ENCODE measurements at places on chromosomes 4 and X.

DNA sequence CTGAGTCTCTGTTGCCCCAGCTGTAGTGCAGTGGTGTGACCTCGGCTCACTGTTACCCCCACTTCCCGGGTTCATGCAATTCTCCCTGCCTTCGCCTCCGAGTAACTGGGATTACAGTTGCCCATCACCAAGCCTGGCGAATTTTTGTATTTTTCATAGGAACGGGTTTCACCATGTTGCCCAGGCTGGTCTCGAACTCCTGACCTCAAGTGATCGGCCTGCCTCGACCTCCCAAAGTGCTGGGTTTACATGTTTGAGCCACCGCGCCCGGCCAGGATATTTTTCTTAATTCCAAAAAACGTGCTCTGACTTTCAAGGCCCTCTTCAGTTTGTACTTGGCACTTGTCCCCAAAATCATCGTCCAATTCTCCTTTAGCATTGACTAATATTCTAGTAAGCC is 129.2 kb upstream of the EPHA5 start:
- DNase-seq, result no peak

DNA sequence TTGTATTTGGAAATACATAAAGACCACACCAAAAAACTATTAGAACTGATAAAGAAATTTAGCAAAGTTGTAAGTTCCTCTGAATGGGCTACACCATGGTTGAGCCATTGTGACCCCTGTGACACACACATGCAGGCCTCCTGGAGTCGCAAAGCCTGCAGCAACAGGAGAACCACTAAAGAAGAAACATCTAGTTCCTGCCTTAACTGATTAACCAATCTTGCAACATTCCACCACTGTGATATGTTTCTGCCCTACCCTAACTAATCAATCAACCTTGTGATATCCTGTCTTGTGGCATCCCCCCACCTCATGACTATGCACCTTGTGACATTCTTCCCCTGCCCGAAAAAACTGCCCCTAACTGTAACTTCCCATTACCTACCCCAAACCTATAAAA is 401.8 kb downstream of the PRDM5 start:
- DNase-seq, result no peak

GRCh38 chr4:70863099-70863790 is 23.6 kb upstream of the GRSF1 start:
- peak; percentile 5 for DNase-seq

DNA sequence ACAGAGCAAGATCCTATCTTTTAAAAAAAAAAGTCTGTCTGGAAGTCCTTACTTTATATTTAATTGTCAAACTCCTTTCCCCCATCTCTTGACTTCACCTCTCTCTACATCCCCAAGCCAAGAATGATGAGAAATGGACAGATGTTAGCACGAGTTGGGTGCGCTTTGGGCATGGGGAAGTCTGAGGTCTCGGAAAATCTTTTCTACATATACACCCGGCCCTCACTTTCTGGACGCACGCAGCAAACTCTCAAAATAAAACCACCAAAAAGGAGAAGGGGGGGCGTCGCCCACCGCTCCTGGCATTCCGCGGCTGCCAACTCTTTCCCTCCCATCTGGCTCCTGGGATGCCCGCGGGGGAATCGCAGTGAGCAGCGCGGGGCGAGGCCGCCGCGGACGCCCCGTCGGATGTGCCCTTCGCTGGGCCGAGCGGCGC is 756 bp downstream of the IGFBP7 start:
- DNase-seq, result no peak

- DNase-seq, result no peak
Observed at GRCh38 chr4:48254381-48255071, 15.1 kb downstream of the TEC start.

GRCh38 chrX:123475068-123475724 is 257.7 kb downstream of the THOC2 start:
- no peak for DNase-seq

DNA sequence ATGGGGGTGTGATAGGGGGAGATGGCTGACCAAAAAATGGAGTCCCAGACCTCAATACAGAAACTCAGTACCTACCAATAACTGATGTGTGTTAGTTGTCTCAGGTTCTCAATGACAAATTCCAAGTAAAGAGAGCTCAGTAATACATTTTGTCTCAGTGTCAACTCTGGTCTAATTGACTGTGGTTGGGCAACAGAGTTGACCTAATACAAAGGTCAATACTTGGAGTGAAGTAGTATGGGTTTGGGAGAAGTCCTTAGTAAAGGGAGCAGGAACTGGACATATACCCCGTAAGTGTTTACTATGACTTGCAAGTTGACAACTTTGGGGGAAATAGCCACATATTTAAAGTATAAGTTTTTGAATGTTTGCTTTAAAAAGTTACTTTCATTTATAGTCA is 20.5 kb upstream of the LCORL start:
- no peak for DNase-seq

GRCh38 chr4:159104694-159105414 is 2.0 kb downstream of the RAPGEF2 start:
- no peak for DNase-seq

- DNase-seq, result no peak
Observed at GRCh38 chr4:139934057-139934707, 219.8 kb downstream of the MAML3 start.

- no peak for DNase-seq
Observed at GRCh38 chr4:108359986-108360681, 191.4 kb upstream of the LEF1 start.

GRCh38 chr4:10878861-10879260 is 194.3 kb upstream of the CLNK start:
- DNase-seq, result no peak

- DNase-seq, result no peak
Observed at GRCh38 chr4:162510115-162510514, 346.3 kb upstream of the FSTL5 start.

- DNase-seq, result no peak
Observed at GRCh38 chrX:28189011-28189410, 207.8 kb upstream of the DCAF8L1 start.

- DNase-seq, result no peak
Observed at GRCh38 chrX:153706799-153707198, 17.4 kb downstream of the BCAP31 start.

GRCh38 chr4:98260047-98260578 is 1.1 kb upstream of the RAP1GDS1 start:
- no peak for DNase-seq

DNA sequence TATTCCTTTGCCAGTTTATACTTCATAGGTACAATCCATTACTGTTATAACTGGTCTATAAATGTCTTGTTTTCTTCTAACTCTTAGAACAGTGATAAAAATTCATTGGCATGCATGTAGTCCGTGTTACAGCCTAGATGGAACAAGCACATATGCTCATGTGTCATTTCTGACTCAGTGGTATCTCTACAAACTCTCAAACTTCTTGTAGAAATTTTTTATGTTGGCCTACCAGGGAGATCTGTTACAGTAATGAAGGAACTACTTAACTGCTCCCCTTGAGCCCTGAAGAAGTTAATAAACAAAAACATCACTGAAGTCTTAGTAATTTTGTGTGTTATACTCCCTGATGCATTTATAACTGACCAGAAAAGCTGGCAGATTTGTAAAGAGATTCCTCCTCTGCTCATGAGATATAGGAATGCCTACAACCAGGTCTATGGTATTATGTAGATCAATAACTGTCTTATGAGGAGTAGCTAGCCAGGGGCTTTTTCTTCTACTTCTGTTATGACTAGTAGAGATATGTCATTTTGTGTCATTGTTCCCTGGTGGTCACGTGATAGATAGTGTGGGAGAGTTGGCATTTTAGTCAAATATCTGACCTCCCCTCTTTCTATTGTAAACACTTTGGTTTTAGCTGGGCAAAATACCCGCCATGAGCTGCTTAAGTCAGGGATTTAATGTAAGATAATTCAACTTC is 53.7 kb upstream of the FAAH2 start:
- no peak for DNase-seq

- DNase-seq, result no peak
Observed at GRCh38 chrX:153999359-154000037, 20.2 kb downstream of the IRAK1 start.

- peak; percentile 15 for DNase-seq
Observed at GRCh38 chr4:80989921-80990544, 40.5 kb upstream of the BMP3 start.

- DNase-seq, result no peak
Observed at GRCh38 chrX:16873106-16873505, 2.9 kb upstream of the RBBP7 start.

GRCh38 chr4:86972997-86973396 is 38.2 kb downstream of the AFF1 start:
- DNase-seq, result no peak

DNA sequence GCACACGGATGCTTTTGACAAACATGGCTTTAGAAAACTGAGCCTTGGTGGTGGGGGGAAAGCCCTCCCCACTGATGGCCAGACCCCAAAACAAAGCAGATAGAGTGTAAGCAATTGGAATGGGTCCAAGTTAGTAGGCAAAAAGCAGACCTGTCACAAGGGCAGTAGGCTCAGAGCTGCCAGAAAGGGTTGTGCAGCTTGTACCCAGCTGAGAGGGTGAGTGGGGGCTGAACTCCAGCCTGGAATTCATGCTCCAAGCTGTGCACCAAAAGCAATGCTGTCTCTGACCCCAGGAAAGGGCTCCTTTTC is 101.1 kb upstream of the TEX13D start:
- no peak for DNase-seq

- no peak for DNase-seq
Observed at GRCh38 chr4:167943872-167944505, 148.3 kb upstream of the ANXA10 start.

Data from GM12864 (cell line).